ENCODE measurements at places on chromosomes 3 and 15.

GRCh38 chr3:86229086-86229774 is 761.7 kb downstream of the VGLL3 start:
- DNase-seq, result no peak

DNA sequence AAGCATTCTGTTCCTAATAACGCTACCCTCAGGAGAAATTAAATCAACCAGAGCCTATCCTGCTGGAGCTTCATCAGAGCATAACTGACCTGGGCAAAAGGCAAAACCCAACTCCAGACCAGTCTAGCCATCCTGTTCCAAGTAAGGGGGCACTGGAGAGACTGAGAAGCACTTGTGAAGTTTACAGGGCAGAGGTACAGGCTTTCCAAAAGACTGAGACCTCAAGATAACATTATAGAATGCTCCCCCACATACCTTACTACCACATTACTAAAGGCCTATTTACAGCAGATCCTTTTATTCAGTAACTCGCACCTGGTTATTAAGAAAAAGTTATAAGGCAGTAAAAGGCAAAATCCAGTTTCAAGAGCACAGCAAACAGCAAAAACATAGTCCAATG is 35.5 kb downstream of the RFX7 start:
- no peak for DNase-seq

DNA sequence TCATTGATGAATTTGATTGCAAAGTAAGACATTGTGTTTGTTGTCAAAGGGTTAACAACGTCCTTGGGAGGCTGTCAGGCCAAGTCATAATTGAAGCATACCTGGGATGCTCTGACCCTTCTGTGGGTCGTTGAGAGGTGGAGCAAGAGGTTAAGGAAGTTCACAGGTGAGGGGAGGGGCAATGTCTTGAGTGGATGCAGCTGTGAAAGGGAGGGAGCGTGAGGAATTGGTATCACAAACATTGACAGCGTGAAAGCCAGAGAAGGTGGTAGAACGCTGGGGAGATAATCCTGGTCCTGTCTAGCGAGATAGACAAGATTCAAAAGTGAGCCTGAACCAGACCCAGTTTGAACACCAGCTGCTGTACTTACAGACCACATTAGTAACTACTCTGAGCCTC is 79.4 kb downstream of the HES1 start:
- DNase-seq, result no peak

DNA sequence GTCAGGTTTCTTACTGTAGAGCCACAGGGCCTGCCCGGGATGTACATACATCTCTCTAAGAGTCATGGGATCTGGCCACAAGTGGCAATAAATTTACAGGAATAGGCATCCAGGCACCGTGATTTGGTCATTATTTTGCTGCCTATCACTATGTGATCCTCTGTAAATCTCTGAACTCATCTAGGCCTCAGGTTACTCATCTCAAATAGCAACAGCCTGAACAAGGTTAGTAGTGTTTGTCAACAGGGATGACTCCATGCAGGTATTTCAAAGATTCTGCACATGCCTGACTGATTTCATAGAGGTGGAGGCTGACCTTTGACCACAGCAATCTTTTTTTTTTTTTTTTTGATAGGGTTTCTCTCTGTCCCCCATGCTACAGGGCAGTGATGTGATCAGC is 88.8 kb upstream of the TBL1XR1 start:
- no peak for DNase-seq

DNA sequence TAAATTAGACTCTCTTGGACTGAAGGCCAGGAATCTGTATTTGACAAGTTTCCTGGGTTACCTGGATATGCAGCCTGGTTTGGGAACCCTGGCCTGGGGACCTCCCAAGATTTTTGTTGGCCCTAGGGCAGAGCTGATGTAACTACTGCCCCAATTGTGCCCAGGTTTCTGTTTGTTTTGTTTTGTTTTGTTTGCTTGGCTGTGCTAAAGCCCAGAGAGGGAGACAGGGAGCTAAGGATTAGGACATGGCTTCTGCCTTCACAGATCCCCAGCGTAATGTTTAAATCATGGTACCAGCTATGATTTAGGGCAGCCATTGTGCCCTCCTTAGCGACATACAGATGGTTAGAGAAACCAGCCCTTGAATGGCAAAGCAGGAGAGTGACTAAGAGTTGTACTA is 47.6 kb downstream of the ABHD5 start:
- no peak for DNase-seq

DNA sequence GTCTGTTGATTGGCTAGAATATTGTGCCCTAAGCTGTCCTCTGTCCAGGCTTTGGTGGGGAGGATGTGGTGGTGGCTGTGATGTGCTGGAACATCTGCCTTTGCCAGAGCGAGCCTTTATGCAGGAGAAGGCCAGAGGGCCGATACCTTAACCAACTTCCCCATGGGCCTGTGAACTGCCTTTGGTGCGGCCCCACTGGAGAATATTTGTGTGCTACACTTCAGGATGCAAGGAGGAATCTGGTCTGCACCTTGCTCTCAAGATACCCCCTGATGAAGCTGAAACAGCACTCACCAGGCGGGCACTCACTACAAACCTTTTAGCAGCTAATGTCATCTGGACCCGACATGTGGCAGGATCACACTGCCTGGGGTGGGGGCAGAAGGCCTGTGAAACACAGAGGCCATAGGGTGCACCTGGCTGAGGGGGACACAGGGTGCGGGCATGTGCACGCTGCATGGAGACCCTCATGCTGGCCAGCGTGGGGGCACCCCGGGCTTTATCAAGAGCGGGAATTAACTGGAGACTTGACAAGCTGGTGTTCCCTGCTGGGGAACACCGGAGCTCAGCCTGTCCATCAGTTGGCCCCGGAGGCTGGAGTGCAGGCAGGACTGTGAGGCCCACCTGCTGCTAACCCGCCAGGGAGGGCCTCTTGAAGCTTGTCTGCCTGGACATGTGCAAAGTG is 16.4 kb downstream of the PRR23E start:
- no peak for DNase-seq

DNA sequence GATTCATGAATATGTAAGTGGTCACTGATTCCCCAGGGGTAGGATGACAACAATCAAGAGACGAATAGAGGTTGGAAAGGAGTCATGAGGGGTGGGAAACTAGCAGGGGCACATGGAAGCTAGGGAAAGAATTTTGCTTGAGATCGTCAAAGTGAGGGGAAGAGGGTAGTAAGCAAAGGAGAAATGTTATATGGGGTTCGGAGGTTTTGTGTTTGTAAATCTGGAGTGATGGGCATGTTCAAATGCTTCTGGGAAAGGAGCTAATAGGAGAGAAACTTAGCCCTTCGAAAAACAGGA is 7.9 kb downstream of the RPL14 start:
- DNase-seq, result no peak

DNA sequence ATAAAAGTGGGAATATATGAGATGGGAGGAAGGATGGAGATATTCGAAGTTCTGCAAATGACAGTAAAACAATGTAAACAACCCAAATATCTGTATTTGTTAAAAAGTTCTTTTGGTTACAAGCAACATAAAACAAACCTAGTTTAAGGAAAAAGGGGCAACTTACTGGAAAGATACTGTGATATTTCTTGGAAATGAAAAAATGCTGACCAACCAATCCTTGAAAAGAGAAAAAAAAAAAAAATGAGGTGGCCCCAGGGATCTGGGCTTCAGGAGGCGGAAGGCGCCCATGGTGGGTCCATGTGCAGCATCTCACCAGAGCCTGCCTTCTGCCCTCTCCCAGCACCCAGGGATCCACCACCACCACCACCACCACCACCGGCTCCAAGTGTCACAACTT is 59.1 kb downstream of the VGLL4 start:
- DNase-seq, result no peak

DNA sequence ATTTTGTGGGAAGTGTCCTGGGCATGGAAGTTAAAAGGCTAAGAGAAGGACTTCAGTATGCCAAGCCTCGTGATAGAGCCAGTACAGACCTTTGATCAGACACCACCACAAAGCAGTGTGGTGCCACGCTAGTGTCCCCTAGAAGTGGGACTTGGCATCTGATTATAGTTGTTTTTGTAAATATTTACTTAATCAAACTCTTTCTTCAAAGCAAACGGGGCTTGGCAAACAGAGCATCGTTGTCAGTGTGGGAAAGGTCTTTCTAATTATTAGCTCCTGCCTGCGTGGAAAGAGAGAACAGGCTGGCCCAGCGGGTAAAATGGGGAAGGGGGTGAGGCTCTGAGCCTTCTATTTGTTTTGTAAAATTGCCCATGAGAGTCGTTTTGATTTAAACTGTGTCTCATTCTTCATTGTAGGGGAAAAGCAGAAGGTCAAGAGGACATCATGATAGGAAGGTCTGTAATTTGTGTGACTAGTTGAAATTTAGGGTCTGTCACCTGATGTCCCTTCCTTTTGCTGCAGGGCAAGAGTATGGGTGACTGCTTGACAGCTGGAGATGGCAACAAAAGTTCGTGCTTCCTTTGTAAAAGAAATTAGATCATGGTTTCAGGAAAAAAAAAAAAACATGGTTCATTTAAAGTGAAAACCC is 105.0 kb downstream of the IQCH start:
- no peak for DNase-seq

GRCh38 chr3:100087198-100087597 is 27.1 kb downstream of the FILIP1L start:
- DNase-seq, result peak; percentile 87

DNA sequence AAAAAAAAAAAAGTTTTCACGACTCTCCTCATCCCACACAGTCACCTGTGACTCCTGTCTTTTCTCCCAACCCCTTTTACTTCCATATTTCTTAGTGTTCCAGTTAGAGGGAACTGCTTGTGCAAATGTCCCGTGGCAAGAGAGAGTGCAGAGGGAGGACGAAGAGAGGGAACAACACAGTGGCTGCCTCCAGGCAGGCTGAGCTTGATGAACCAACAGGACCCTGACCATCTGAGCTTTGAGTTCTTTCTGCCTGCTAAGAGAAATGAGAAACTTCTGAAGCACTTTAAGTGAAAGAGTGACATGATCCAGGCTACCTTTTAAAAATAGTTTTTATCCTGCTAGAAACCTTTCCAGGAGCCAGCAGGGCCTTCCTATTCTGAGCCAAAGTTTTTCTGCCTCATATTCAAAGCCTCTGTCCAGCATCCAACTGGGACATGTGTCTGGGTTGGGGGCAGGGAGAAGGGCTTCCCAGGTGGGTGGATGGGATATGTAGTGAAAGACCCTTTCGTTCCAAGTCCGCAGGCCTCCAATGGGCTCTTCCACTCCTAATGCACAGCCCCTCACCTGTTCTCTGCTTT is 239.9 kb downstream of the OPA1 start:
- no peak for DNase-seq
